ENCODE measurements at places on chromosomes 6 and 20. TPM values are rescaled to one million over a fixed set of nuclear protein-coding genes. Genes with fewer than 3 reads are reported as not detected.

The GRM1 gene
- not detected for total RNA-seq

The OPRM1 gene
- total RNA-seq, result not detected

The ALDH5A1 gene
- total RNA-seq, result 0.22 TPM

The DYNLT1 gene
- total RNA-seq, result 78.1 TPM

The NNAT gene
- total RNA-seq, result 0.43 TPM

Measured in placental pericyte (primary cell).